ENCODE measurements at places on chromosomes 3 and 15.

GRCh38 chr3:17302774-17303173 is 418.0 kb downstream of the PLCL2 start:
- no peak for DNase-seq

DNA sequence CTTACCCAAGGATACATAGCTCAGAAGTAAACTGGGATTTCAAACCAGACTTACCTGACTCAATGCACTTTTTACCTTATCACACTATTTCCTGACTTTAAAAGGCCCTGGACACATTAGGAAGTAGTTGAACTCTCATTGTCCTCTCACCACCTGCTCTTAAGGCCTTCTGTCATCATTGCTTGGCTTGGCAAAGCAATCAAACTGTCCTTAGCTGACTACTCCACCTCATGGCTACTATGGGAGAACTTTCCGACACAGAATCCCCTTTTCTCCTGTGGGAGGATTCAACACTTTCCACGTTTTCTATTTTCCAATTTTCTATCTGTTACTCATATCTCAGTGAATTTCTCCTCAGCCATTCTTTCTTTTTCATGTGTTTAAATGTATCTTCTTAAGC is 55.4 kb downstream of the ZNF148 start:
- DNase-seq = no peak

DNA sequence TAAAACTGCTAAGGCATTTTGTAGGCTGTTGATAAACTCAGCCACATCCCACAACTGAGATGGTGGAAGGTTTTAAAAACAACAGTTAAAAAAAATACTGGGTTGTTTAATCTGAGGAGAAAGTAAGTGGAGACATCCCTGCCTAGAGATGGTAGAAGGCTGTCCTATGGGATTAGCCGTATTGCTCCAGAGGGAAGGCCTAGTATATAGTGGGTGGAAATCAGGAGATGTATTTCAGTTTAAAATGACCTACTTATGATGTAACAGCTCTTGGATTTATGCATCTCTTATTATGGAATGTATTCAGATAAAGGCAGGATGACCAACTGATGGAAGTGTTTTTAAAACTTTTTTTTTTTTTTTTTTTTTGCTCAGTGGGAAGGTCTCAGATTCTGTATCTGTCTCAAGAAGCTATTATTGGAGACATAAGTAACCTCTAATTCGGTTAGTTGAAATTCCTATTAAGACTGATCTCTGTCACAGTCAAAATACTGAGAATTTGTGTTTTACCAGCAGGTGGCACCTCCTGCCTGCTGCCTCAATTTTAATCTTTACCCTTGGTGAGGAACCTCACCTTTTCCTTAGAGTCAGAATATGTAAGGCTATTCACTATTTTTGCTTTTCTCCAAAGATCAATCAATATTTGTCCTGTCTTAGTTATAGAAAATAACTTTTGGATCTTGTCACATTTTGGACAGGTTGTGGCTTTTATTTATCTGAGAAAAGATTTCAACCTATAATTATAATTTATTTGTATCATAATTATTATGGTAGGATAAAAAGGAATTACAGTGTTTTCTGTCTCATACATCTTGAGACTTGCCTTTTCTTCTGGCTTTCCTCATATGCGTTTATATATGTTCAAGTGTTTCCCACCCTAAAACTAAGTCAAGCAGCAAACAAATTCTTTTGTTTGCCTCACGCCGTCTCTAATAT is 63.0 kb downstream of the VPS8 start:
- no peak for DNase-seq

DNA sequence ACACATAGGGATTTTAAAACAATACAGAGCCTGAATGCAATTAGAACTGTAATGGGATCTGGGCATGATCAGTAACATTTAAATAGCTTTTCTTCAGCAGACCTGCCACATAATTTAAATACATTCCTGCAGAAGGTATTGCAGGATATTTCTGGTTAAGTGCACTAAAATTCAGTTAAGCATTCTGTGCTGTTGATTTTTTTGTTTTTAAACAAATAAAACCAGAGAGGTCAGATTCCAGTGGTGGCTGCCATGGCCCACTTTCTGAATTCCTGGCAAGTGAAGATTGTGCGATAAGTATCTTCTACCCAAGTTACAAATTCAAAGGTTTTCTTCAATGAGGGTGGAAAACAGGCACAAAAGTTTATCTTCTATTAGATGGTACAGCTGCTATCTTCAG is 98.7 kb downstream of the RAP2B start:
- no peak for DNase-seq

DNA sequence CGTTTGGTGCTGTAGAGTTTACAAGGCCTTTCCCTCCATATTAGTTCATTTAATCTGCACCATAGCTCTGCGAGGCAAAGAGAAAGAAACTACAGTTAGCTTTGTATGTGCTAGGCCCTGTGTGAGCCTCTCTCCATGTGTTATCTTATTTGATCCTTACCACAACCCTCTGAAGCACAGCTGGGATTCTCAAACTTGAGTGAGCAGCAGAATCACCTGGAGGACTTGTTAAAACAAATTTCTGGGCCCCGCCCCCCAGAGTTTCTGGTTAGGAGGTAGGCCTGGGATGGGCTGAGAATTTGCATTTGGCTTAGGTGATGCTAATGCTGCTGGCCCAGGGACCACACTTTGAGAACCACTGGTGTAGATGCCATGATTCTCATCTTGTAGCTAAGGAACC is 12.3 kb downstream of the CA12 start:
- no peak for DNase-seq

DNA sequence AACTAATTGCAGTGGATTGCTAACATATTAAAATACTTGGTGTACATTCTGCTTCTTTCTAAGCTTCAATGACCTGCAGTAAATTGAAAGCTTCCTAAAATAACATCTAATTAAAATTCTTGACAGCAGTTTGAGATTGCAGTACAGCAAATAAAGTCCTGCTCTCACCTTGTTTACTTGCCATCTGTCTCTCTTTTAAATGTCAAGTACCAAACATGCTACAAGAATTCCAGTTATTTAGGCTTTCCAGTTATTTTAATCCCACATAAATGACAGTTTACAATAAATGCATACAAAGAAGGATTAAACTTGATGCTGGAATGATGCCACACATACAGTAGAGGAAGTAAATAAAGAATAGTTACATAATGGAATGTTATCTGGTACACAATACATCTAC is 33.2 kb downstream of the CBLB start:
- no peak for DNase-seq

DNA sequence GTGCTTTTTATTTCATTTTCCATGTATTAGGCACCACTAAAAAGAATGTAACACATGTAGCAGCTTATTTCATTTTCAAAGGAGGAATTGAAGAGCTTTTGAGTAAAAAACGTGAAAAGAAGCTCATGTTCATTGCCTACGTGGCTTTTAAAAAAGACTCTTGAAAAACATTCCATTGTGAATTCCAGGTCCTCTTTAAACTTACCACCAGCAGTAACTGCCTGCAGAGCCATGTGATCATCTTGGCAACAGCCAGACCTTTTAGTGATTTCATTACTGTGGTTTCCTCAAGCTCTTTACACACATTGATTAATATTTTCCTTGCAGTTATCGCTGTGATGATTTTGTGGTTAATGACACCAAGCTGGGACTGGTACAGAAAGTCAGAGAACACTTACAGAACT is 43.8 kb upstream of the FBXL22 start:
- DNase-seq = no peak

GRCh38 chr3:179881791-179882190 is 154.9 kb downstream of the PEX5L start:
- DNase-seq = no peak

- no peak for DNase-seq
These were observed 106.5 kb upstream of the GALNT15 start for GRCh38 chr3:16067837-16068471.

DNA sequence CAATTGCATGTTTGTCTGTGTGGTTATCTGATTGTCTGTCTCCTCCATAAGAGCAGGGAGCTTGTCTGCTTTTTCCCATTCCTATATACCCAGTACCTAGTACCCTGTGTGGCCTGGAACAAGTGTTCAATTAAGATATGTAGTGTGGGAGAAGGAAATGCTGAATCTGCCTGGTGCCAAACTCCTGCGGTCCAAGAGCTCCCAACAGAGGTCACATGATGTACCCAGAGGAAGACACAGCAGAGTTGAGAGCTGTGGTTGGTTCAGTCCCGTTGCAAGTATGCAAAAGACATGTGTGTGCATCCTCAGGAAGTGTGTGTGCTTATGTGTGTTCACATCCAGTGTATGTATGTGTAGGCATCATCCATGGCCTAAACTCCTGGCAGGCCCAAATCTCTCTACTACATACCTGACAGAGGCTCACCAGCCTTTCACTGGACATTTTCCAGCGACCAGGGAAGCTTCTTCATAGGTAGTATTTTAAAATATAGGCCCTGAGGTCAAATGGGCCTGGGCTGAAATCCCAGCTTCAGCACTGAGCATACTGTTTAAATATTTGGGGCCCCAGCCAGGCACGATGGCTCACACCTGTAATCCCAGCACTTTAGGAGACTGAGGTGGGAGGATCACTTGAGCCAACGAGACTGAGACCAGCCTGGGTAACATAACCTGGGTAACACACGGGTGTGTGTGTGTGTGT is 34.0 kb upstream of the ITGA11 start:
- DNase-seq = no peak

DNA sequence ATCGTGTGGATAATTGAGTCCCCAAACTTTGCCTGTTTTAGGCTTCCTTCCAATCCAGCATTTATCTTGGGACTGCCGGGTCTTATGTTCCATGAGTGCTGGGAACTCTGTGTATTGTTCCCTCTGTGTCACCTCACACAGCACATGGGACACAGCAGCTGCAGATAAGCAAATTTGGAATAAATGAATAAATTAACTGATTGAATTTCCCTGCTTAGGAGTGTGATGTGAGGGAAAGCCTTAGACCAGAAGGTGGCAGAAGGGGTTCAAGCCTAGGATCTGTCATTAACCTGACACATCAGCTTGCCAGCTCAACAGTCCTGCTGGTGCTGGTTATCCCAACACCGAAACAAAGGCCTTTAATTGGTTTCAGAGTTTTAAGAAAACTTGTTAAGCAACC is 114.3 kb downstream of the OXSM start:
- no peak for DNase-seq

DNA sequence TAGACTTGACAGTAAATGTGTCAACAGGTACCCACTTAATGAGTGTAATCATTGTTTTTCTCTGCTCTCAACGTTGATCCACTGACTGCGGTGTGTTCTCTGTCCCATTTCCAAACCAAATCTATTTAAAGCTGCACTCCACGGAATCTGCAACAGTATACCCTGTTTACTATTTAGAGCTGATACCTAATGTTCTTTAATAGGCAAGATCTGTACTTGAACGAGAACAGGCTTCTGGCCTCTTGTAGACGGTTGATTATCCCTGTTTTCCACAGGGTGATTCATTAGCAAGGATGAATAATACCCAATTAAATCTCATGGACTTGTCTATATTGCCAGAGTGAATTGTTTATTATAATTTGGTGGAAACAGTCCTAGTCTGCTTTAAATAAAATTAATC is 189.9 kb downstream of the LPP start:
- DNase-seq = no peak

GRCh38 chr15:34214135-34214534 is 4.2 kb upstream of the KATNBL1 start:
- no peak for DNase-seq

DNA sequence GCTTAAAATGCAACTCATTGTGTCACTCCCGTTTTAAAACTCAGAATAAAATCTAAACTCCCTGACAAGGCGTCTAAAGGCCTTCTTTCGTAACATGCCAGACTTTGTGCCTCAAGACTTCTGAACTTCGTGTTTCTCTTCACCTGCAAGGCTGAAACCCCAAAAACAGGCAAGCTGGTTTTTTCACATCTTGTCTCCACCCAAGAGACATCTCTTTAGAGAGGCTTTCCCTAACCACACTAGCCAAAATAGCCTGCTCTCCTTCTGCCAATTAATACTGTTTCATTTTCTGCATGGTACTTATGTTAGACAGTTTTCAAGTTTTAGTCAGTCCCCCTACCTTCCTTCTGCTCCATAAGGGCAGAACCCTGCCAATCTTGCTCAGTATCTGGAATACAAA is 41.6 kb downstream of the RAF1 start:
- DNase-seq = no peak

DNA sequence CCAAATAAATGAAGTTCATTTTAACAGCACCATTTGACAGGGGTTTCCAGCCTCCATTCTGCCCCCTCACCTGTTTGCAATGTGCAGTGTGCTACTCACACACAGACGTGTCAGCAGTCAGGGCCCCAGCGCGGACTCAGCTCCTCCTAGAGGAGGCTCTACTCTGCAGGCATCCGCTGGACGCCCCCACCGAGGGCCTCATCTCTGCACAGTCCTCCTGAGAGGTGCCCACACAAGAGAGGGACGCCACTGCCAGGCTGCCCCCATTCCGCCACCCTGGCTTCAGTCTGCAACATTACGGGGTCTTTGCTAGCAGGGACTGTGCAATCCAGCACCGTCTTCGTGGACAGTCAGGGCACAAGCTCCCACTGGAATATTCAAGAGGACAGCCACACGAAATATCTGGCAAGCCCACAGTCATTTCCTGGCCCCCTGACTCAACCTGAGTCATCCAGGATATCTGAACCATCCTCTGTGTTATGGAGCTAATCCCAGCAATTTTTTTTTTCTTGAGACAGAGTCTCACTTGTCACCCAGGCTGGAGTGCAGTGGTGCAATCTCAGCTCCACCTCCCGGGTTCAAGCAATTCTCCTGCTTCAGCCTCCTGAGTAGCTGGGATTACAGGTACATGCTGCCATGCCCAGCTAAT is 255.0 kb downstream of the OCA2 start:
- DNase-seq = no peak

- DNase-seq = no peak
These were observed 671 bp upstream of the DCUN1D1 start for GRCh38 chr3:182981038-182981380.

DNA sequence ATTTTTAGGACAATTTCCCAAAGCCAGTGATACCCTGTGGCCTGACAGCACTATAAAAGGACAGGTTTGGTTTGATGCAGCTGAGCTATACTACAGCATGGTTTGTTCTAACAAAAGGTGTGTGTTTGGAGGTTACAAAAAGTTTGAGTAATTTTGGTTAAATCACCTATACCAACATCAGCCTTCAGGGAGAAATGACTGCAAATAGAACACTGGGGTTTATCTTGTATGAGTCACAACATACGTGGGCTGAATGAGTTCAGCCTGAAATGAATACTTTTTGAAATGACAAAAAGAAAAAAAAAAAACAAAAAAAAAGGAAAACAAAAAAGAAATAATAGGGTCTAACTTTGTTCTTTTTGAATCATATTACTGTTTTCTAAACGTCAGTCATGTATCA is 345.7 kb downstream of the CNTN3 start:
- DNase-seq = no peak

All from left hindlimb (tissue), 1 donor.